ENCODE measurements at places on chromosomes 11 and 22.
A peak's percentile ranks its signal among the peaks of the same experiment; 100 is the strongest.

GRCh38 chr11:101880222-101880621, 34.6 kb upstream of the CEP126 start:
- no peak for DNase-seq

- DNase-seq, result no peak
These were observed 7.2 kb downstream of the PPFIBP2 start for GRCh38 chr11:7520981-7521487.

DNA sequence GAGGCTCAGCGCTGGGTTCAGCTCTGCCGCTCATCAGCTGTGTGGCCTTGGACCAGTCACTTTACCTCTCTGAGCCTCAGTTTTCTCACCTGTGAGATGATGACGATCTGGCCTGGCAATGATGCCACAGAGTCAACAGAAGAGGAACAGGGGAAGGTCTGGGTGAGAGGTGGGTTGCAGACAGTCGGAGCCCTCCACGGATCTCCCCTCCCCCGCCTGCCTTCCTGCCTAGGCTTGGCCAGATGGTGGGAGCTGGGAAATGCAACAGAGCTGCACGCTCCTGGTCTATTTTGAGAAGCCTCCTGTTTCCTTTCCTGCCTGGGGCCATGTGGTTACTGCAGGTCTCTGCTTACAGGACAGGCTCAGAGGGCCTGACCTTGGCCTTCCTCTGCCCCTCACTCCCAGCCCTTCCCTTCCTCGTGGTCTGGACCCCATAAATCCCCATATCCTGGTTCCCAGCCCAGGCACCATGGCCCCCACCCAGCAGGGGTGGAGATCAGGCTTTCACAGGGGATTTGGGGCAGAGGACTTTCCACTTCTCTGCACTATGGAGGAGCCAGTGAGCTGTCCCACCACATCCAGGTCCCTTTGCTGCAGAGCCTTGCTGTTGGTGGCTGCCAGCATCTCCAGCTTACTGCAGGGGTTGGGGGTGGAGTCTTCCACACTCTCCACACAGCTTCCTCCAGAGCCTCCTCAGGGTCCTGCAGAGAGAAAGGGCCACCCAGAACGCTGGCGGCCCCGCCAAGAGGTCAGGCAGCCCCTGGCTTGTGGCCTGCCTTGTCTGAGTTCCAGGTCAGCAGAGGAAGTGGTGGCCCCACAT, 46.9 kb downstream of the C11orf96 start:
- no peak for DNase-seq

- no peak for DNase-seq
These were observed 9.8 kb upstream of the EIF3F start for GRCh38 chr11:7977232-7977917.

- no peak for DNase-seq
These were observed 122.1 kb downstream of the CSNK2A3 start for GRCh38 chr11:11230802-11231562.

DNA sequence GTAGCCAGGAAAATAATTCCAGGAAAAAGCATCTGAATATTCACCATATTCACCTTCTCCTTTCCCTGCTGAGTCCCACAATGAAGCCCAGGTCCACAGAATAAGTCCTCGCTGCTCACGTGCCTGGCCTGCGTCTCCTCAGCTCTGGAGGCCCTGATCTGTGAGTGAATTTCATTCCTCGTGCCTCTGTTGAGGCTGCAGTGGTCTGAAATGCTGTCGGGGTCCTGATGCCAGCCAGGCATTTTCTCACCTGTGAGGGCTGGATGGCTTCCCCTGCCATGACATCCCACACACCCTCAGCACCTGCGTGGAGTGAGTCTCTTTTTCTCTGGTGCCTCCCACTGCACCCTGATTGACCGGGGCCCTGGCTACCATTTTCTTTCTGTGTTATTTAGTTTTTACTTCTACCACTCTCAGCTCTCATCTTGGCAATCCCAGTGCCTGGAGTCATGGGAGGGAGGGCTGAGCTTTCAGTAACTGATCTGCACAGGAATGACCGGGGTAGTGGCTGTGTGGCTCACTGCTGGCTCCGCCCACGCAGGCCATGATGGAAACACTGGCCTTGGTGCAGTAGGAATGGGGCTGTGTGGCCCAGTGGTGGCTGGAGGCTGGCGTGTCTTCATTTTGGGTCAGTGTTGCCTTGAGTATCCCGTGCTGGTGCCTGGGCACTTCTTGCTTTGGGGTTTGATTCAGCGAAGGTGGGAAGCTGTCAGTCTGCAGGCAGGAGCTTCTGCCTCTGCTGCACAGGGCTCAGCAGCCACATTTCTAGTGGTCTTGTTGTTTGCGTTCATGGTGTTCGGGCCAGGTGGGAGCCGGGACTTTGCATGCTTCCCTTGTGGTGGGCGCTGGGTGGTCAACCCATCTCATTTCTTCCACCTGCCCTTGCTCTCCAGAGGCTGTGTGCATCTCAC, 807.2 kb downstream of the TBC1D22A start:
- no peak for DNase-seq

DNA sequence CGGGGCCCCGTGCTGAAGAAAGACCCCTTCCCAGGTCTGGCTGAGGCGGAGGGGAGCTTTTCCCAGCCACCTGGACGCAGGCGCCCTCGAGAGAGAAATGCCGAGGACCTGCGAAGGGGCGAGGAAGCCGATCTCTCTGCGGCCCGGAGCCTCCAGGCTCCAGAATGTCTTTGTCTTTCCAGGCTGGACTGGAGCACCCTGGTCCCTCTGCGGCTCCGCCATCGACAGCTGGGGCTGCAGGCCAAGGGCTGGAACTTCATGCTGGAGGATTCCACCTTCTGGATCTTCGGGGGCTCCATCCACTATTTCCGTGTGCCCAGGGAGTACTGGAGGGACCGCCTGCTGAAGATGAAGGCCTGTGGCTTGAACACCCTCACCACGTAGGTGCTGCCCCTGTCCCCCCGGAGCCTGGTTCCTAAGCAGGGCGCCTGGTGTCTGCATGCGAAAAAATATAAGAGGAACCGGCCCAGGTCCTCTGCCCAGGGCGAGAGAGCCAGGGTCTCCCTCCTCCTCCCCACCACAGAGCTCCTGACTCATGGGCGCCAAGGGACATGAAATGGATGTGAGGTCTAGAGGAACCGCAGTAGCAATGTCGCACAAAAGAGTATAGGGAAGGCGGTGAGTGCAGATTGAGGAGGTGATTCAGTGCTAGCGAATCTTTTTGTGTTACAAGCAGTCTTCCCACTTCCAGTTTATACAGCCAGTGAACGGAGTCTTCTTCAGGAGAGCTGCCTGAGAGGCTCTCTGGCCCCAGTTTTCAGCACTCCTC, 11.0 kb downstream of the GLB1L2 start:
- DNase-seq, result no peak

GRCh38 chr11:36265793-36266628, 23.2 kb downstream of the COMMD9 start:
- DNase-seq, result peak; percentile 5

- no peak for DNase-seq
These were observed 17.6 kb downstream of the YPEL4 start for GRCh38 chr11:57632116-57632515.

- DNase-seq, result no peak
These were observed 23.0 kb downstream of the MYBPC3 start for GRCh38 chr11:47329431-47329986.

DNA sequence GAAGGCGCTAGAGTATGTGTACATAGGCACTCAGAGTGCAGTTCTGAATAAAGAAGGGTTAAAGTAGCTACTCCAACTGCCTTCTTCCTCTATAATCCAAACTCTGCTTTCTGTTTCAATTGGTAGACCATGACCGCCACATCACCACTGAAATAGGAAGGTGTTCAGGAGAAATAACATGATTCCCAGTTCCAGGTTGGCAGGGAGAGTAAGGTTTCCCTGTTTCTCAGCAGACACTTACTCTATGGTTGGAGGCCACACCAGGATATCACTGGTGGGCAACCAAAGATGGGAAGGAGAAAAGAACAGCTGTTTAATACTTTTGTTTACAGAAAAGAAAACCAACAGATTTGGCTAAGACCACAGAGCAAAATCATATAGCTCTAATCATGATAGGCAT, 37.9 kb downstream of the PAK1 start:
- no peak for DNase-seq

DNA sequence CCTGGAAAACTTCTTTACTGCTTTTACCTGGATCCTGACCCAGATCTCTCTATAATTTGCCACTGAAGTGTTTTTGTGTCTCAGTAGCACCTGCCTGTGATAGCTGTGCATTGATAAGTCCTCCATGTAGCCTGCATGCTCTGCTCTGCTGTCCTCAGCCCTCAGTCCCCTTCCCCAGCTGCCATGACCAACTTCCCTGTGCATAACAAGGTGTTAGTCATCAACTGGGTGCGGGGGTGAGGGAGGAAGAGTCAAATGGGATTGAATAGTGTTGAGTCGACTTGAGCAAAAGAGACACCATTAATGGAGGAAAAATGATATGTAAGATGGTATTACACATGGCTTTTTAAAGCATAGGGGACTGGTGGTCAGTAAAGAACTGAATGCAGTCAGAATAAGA, 92.2 kb upstream of the PLET1 start:
- no peak for DNase-seq

DNA sequence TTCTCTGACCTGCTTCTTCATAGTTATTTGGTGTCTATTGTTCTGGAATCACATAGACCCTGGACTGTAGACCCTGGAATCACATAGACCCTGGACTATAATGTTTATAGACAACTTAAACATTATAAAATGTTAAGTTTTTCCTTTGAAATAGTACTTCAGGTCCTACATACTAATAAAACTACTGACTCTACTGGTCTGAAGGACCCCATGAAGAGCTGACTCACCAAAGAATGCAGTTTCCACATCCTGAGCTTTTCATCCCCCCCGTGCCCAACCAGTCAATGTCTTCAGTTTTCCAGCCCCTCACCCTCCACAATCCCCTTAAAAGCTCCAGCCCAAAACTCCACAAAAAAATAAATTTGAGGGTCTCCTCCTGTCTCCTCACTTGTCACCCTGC, 6.6 kb upstream of the PLEKHA7 start:
- DNase-seq, result no peak

GRCh38 chr22:30314915-30315314, 11.8 kb downstream of the TBC1D10A start:
- DNase-seq, result no peak

- DNase-seq, result no peak
These were observed 53.6 kb downstream of the NAV2 start for GRCh38 chr11:19766206-19766605.

DNA sequence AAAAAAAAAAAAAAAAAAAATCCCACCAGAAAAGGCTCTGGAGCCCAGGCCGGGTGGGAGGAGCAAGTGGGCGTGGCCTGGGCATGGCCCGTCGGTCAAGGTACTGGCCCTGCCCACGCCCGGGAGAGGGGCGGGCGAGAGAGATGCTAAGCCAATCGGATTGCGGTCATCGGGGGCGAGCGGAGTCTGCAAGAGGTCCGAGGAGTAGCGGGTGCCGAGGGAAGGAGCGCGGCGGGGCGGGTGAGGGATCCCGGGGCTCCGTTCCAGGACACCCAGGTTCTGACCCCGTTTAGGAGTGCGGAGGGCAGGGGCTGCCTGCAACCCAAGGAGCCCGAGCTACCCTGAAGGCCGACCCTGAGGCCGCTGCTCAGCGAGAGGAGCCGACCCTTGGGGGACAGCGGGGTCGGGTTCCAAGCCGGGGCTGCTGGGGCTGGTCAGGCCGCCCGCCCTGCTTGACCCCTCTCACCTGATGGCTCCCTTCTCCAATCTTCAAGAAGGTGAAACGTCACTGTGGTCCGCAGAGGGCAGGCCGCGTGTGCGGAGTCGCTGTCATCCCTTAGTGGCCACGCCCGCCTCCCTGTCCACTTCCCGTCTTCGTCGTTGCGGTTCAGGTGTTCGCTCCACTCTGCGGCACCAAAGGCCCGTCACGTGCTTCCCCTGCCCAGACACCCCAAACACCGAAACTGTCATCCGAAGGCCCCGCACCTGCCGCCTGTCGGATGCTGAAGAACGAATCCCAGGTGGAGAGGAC, 11.1 kb upstream of the TAB1 start:
- peak; percentile 51 for DNase-seq

GRCh38 chr22:40347300-40347699, 1.0 kb downstream of the ADSL start:
- no peak for DNase-seq

DNA sequence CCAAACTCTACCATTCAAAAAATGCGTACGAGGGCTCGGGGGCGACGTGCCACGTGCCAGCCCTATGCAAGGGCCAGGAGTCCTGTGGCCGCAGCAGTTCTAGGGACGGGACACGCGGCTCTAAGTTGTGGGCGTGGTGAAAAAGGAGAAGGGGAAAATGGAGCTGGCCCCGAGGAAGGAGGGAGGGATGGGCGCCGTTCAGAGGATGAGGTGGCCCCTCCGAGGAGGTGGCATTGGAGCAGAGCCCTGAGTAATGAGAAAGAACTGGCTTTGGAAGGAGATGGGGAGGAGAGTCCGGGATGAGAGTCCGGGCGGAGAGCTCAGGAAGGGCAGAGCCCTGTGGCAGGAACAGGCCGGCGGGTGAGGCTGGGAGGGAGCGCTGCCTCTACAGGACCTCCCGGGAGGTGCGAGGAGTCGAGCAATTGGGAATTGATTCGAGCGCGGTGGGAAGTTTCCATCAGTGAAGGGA, 21.0 kb downstream of the OTUB1 start:
- no peak for DNase-seq

- no peak for DNase-seq
These were observed 122.9 kb downstream of the DCDC1 start for GRCh38 chr11:31246451-31247165.

GRCh38 chr22:30893434-30894370, 74.9 kb downstream of the MORC2 start:
- DNase-seq, result no peak

- DNase-seq, result no peak
These were observed 96.0 kb upstream of the BDNF start for GRCh38 chr11:27795955-27796861.

- DNase-seq, result no peak
These were observed 9.0 kb upstream of the AGBL2 start for GRCh38 chr11:47724041-47724729.

DNA sequence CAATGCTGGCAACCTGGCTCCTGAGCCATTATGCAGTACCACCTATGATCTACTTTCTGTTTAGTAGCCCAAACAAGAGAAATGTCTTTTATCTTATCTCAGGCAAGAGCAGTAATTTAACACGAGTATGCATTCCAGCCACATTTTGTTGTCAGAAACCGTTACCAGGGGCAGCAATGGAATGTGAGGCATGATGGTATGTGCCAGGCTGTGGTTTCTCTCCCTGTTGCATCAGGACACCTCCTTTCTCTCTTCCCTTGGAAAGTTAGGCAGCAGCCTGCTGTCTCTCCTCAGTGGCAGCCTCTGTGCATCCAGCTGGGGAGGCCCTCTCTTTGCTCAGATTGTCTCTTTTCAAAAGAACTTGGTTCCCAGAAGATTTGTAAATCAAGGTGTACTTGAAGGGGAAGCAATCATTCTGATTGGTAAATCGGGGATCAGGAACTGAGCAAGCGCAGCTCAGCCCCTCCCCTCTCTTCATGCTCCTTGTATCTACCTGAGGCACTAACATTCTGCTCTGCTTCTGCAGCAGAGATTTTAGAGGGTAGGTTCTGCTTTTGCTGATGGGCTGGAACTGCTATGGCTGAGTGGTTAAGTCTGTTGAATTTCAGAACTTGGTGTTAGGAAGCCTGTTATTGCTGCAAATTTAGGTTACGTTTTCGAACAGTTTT, 229.2 kb downstream of the ADAMTS15 start:
- no peak for DNase-seq

Data from stimulated activated CD4-positive, alpha-beta T cell treated with anti-CD3 and anti-CD28 coated beads, TNF-alpha, amount 100 ng/mL, for 1 hour (primary cell).